ENCODE measurements at places on chromosomes 3 and 15. TPM values are rescaled to one million over a fixed set of nuclear protein-coding genes. Genes with fewer than 3 reads are reported as not detected.

OR5K2 gene
- total RNA-seq, result not detected

NANOGP8 gene
- 0.27 TPM for total RNA-seq

DNA sequence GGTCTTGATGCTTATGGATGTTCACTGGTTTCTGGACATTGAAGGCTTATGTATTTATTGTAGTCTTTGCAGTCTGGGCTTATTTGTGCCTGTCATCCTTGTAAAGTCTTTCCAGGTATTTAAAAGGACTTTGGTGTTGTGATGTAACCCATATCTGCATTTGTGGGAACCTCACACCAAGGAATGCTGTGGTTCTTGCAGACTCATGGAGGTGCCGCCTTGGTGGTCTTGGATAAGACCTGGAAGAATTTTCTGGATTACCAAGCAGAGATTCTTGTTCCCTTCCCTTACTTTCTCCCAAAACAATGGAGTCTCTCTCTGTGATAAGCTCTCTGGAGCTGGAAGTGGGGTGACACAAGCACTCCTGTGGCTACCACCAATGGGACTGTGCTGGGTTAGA, 363.5 kb upstream of the NECTIN3 start:
- no peak for DNase-seq

DNA sequence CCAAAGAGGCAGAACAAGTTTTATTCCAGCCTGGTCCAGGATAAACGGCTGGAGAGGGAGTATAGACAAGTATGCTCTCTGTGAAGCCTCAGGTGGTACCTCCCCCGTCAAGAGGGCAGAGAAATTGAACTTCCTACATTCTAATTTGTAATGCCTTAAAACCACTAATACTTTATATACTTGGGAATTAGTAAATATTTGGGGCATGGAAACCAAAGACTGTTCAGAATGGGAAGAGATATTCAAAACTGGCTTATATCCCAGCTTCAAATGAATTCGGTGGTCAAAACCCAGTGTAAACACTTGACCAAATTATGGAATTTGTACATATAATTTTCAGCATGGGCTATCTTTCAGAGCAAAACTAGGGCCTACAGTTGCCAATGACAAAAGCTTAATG, 122.6 kb downstream of the FBN1 start:
- DNase-seq, result no peak

- DNase-seq, result no peak
These were observed 167.4 kb upstream of the SMAD3 start for GRCh38 chr15:66897971-66898370.

DNA sequence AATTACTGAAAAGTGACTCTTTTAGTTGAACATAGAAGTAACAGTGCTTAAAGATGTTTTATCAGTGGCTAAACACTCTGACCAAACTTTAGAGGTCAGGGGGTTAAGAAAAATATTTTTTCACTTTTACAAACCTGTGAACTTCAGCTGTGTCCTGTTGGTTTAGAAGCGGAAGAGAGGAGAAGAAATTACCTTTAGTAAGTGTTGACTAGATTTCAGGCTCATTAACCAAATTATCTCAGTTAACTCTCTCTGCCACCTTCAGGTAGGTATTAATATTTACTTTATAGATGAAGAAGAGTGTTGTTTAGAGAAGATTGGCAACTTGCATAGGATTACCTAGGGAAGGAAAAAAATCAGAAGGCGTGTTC, 151.9 kb upstream of the CMC1 start:
- no peak for DNase-seq

- DNase-seq, result no peak
These were observed 46.9 kb downstream of the RLBP1 start for GRCh38 chr15:89174476-89174875.

DNA sequence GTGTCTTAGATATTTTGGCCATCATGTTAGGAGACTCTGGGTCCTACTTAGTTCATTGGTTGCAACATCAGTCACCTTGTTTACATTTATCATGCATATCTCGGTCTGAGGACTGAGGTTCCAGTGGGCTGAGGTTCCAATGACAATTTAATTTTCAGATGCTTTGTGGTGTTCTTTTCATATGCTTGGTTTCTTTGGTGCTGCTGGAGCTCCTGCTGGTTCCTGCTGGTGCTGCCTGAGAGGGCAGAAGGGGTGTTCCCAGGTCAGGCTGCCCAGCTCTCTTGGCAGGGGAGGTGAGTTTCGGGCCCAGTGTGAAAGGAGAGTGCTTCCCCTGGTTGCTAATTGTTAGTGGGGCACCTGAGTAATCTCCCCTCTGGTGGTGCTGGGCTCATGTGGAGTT, 6.9 kb upstream of the KLHL40 start:
- DNase-seq, result no peak

Data from hematopoietic multipotent progenitor cell (in vitro differentiated cells).